Esophagus squamous epithelium (tissue), 5 donors: ENCODE measurements at places on chromosomes 1 and 21.

DNA sequence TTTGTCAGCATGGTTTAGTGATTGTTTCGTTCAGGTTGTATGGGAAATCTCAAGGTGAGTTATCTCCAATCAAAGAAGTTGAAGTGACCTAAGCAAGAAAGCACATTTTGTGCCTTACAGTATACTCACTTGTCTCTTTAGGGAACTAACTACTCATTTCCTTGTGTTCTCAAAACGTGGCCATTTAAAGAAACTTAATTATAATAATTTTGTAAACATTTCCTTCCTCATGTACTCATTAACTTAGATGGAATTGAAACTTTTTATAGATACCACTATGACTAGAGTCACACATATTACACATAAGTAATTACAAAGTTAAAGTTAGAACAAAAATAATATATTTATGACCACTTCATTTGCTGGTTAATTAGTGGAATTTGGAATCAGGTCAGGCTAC is 552.6 kb downstream of the MRPL39 start:
- no peak for DNase-seq

- no peak for DNase-seq
Measured at GRCh38 chr1:24022581-24023361, 42.6 kb upstream of the SRSF10 start.

GRCh38 chr1:237324226-237324625 is 282.2 kb downstream of the RYR2 start:
- no peak for DNase-seq

GRCh38 chr1:209051570-209051969 is 531.9 kb upstream of the CAMK1G start:
- DNase-seq = no peak

- no peak for DNase-seq
Measured at GRCh38 chr1:201004154-201004553, 19.4 kb downstream of the KIF21B start.

- no peak for DNase-seq
Measured at GRCh38 chr1:174165471-174166137, 6.3 kb downstream of the RABGAP1L start.

- no peak for DNase-seq
Measured at GRCh38 chr1:168697356-168698126, 31.5 kb downstream of the DPT start.

GRCh38 chr1:100302739-100303138 is 36.7 kb downstream of the RTCA start:
- DNase-seq = no peak

DNA sequence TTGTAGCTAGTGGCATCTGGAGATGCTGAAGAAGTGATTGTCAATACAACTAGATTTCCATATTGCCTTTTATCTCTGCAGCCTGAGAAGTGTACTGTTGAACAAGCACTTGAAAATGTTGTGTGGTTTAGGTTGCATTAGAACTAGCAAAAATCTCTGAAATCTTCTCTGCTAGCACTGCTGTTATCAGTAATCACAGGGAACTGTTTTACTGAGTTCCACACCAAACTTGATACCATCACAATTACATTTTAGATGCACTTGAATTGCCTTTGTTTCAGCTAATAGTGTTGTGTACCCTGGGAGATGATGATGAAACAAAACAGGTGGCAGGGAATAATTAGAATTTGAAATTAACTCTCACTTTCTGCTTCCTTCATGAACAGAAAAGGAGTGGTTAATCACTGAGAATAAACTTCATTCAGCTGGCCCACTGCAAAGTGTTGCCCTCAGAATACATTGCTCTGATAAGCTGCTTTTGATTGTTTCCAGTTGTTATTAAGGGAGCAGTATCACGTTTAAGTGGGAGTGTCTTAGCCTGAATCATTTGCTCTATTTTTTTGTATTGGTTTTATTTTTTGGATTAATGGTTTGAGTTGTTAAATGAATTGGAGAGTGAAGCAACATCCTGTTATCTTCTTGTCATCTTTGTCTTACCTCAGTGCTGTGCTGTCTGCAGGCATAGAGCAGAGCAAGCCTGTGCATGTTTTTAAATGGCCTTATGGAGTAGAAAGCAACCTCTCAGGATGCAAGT is 13.0 kb downstream of the FAM20B start:
- no peak for DNase-seq

- DNase-seq = no peak
Measured at GRCh38 chr21:36030581-36031189, 29.6 kb downstream of the SETD4 start.

DNA sequence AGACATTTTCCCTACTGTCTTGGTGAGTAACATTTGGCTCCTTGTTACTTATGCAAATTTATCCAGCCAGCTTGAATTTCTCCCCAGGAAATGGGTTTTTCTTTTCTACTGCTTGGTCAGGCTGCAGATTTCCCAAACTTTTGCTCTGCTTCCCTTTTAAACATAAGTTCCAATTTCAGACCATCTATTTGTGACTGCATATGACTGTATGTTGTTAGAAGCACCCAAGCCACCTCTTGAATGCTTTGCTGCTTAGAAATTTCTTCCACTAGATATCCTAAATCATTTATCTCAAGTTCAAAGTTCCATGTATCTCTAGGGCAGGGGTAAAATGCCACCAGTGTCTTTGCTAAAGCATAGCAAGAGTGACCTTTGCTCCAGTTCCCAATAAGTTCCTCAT is 32.3 kb upstream of the CITED4 start:
- no peak for DNase-seq

GRCh38 chr21:38759413-38759812 is 46.3 kb upstream of the ETS2 start:
- no peak for DNase-seq

DNA sequence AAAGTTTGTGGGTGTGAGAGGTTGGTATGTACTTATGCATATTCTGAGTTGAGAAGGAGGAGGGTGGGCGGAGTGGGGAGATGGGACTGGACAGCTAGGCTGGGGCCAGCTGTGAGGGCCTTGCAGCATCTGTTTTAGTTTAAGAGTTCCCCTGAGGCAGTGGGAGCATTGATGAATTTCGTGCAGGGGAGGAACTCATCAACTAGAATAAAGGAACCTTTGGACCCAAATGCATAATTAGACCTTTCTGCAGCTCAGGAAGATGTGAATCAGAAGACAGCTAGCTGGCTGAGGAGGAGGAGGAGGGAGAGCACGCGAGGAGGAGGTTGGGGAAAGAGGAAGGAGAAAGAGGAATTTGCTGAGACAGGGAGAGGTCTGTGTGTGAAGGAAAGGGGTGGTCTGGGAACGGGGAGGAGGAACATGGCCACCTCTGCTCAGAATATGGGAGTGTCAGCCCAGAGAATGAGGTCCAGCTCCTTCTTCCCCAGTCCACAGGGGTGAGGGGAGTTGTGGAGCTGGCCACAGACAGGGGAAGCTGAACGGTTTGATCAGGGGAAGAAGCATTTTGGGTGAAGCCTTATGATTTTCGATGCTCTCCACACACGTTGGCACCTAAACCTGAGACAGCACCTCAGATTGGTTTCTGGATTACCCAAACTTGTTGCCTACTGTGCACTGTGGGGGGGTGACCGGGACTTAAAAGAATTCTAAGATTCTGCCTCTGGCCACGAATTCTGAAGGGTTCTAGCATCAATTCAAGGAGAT is 27.7 kb downstream of the MYOG start:
- no peak for DNase-seq

DNA sequence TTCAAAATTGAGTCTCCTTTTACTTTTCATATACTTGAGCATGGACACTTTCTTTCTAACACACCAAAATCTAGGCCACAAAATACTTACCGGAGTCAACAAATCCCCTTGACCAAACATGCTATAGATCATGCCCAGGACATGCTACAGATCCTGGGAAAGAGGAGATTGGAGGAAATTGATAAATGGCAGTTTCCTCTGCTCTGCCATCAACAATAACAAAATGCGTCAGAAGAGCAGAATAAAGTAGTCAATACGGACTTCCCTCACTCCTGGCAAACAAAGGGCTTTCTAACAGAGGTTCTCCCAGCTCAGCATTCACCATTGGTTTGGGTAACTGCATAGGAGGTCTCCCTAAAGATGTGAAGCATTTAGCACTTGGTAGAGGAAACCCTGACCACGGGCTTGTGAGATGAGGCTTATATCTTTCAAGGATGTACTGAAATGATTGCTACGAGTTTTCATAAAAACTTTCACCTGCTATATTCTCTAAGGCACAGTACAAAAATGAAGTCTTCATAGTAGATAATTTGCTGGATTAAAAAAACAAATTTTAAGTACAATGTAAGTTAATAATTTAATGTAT is 283.8 kb upstream of the RUNX1 start:
- DNase-seq = no peak

DNA sequence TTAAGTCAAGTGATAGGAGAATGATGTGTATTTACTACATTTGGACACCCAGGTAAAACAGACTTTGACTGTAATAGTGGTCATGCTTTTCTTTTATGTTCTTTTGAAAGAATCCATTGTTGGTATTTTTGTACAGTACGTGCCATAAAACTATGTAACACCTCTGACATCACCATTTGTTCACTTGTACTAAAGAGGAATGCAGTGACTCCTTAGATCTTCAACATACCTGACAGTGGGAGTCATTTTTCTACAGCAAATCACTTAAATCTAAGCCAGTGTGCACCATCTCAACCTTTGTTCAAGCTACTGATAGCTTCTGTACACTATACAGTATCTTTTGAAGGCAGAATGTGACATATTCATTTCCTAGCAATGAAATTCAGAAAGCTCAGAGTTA is 6.3 kb upstream of the PLD5 start:
- no peak for DNase-seq

DNA sequence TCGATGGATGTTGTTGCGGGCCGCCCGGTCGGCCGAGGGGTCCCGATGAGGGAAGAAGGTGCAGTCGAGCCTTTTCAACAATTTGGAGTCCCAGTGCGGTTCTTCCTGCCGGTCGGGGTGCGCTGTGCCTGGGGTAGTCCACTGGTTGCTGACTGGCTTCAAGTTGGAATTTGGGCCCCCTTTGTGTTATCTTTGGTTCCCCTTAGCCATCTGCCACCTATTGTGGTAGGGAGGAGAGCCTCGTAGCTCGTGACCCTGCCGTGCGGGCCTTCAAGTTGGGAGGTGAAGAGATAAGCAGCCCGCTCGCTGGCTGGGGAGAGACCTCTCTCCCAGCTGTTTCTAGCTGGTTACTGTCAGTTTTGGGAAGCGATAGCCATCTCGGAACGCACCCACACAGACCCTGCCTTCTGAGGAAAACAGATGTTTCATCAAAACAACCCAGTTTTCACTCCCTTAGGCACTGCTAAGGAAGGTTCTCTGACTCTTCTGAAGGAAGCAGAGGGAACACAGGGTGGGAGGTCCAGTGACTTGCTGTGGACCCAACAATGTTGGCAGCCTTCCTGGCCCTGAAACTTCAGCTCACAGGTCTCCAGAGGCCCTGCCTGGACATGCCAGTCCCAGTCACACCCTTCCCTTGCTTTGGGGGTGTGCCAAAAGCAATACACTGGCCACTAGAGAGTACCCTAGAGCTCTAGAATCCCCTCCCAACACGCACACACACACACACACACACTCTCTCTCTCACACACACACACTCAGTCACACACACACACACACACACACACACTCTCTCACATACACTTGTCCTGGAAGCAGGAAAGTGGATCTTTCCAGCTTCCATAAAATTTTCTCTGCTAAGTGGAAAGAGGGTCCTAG is 1.0 kb downstream of the BTG2 start:
- DNase-seq = peak; percentile 33
